ENCODE measurements at places on chromosomes 7 and 10.
A peak's percentile ranks its signal among the peaks of the same experiment; 100 is the strongest.

- DNase-seq = no peak
Measured at GRCh38 chr7:1169409-1170368, 9.7 kb upstream of the ZFAND2A start.

- no peak for DNase-seq
Measured at GRCh38 chr7:38873433-38873832, 35.6 kb downstream of the VPS41 start.

- DNase-seq = no peak
Measured at GRCh38 chr7:2373124-2373556, 18.5 kb downstream of the EIF3B start.

GRCh38 chr7:100677308-100678267 is 4.0 kb downstream of the GNB2 start:
- no peak for DNase-seq

DNA sequence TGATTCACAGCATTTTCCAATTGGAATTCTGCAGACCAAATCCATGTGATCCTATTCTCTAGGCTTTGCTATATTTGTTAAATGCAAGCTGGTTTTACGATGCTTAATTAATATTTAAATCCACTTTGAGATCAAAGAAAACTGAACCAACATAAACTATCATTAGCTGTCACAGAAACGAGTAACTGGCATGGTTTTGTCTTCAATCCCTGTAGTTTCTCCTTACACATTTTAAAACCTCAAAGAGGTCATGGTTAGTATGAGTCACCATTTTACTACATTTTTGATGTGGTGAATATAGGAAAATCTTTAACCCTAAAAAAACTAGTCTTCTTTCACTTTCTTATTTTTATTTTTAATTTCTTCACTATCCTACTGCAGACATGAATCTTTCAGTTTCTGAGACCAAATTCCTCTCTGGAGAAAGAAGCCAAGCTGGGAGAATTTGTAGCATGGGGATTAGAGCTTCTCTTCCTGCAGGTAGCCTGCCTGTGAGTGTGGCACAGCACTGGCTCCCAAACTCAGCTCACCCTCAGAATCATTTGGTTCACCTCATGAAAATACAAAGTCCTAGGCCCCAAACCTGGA is 8.7 kb upstream of the LIPM start:
- no peak for DNase-seq

DNA sequence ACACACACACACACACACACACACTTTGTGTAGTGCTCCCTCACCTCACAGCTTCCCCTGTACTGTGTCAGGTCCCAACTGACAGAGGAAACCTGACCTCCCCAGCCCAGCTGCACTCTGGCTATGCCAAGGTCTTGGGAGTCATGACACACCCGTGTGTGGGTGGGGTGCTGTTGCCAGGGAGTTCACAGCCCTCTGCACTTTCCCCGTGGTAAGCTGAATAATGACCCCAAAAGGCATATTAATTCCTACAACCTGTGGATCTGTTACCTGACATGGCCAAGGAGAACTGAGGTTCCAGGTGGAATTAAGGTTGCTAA is 8.9 kb upstream of the NANOS1 start:
- no peak for DNase-seq

DNA sequence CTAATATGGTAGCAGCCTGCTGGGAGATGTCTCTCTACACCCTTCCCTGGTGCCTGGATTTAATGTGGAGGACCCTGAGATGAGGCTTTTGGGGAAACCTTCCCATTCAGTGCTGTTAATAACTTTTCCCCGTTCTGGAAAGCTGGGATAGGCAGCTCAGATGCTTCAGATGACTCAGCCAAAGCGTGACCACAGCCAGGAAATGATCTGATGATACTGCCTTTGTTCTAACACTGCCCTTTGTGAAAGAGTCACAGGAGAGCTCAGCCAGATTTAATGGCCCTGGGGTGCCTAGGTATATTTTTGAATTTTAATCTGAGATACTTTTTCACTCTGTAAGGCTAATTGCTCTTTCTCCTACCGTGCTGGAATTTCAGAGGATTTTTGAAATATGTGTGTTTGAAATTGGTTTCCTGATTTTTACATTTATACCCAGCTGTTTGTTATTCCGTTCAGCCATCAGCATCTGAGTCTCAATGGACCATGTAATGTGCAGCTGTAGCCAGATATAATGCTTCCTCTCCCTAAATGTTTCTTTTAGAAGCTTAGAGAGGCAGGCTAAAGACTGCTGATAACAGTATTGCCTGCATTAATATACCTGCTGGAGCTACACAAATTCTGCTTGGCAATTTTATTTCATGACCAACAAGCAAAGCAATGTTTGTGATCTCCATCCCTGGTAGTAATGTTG is 17.8 kb downstream of the CELF2 start:
- no peak for DNase-seq

DNA sequence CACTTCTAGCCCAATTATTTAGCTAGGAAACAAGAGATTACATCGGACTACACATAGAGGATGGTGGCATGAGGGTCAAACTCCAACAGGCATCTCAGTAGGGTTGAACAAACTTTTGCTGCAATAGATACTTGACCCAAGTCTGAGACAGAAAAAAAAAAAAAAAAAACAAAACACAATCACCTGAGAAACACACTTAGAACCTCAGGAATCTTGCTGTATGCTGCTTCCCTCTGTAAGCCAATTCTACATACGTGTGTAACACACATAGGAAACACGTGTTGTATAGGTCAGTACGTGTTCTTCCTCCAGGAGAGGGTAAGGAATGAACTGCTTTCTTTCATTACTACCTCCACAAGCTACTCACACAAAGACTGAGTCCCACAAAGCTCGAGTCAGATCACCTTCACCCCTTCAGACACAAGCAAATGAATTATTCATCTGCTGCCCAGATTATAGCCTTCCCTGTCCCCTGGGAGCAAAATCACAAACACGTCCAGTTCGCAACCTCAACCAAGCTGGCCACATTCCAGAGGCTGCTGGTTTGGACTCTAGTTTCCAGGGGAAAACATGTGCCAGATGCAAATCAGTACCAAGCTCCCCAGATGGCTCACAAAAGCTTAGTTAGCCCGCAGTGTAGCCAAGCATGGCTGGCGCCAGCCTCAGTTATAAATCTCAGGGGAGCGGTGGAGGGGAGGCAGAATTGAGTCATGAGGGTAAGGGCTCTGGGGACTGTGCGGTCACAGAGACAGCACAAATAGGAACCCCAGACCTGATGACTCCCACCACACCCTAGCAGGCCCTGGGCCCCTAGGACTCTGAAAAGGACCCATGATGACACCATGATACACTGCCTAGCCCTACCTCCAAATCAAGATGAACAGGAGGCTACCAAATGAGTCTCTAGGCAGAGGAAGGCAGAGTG is 15.1 kb downstream of the PSAP start:
- DNase-seq = peak; percentile 51

DNA sequence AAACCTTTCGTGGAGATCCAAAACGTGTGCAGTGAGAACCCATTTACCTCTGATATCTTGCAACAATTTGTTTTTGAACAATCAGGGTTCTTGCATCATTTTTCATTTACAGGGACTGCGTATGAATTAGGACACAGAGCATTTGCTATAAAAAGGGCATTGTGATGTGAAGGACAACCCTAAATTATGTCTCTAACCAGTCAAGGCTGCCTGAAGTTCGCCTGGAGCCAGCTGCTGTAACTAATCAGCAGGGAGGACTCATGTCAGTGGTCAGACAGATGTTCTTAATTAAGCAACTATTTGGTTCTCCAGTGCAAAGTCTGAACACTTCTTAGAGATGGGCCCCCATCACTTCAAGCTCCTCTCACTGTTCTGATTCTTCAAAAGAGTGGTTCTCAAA is 674.8 kb downstream of the KCNMA1 start:
- DNase-seq = no peak

- DNase-seq = no peak
Measured at GRCh38 chr10:48575901-48576300, 29.0 kb downstream of the ARHGAP22 start.

DNA sequence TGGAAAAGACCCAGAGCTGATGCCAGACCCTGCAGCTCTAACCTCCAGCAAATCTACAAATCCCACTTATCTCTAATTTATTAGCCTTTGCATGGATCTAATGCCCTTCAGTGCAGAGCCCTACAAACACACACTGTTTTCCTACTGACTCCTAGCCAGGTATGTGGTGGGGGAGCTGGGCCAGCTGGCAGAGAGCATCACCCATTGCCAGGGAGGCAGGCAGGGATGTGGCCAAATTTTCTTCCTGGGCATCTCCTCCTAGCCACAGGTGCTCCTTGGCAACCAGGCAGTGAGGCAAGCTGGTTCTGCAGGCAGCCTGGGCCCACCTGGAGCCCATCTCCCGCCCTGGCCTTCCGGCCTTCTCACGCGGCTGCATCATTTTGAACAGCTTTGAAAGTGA is 55.9 kb upstream of the EMX2 start:
- no peak for DNase-seq

DNA sequence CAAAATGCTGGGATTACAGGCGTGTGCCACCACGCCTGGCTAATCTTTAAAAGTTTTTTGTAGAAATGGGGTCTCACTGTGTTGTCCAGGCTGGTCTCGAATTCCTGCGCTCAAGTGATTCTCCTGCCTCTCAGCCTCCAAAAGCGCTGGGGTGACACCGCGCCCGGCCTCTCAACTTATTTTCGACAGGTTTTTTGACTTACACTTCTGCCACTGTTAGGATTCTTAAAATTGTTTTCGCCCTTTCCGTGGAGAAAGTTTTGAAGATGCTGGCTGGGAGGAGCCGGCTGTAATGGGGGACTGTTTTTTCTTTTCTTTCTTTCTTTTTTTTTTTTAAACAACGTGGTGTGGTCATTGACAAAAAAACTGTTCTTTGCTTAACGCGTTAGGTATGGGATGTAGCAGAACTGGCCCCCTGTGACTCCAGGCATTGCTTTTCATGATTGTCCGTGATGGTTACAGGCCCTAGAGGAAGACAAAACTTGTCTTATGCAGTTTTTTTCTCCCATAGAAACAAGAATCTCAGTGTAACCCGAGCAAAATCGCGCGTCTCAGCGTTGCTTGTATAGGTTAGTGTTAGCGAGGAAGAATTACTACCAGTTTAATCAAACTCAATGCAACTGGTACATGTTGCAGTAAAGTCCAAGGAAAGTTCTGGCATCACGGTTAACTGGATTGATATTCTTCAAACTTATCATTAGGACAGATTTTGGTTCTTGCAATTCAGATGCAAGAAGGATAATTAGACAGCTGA is 72.2 kb downstream of the DAGLB start:
- DNase-seq = no peak

GRCh38 chr10:10367264-10367663 is 650.4 kb upstream of the CELF2 start:
- no peak for DNase-seq

- DNase-seq = no peak
Measured at GRCh38 chr10:86306628-86307278, 59.8 kb downstream of the GRID1 start.

DNA sequence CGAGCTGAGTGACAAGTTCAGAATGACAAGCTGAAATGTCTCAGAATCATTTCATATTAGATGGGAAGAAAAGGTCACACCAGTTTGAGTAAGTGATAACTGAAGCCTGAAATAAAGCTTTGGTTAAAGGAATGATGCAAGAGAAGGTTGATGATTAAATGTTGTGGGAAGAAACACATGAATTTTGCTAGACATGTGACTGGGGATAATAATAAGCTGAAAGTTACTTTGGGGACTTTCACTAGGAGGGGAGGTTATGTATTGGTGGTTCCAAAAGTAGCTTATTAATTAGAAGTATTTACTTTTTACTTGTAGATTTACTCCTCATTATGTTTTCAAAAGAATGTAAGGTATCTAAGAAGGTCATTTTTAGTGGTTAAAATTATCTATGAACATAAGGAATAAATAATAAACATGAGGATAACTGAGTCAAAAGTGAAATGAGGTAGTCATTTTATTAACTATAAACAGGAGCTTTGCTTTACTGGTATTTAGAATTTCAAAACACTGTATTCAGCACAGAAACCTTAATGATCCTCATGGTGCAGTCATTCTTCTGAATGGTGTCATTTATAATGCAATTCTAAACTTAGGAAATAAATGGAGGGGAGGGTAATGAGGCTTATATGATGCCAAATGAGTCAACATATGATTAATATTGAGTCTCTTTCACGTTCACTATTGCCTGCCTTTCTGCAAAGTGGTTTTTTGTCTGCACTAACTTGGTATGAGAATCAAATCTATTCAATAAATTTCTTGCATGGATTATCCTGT is 63.7 kb downstream of the PRKG1 start:
- DNase-seq = no peak

GRCh38 chr7:55410667-55411239 is 45.6 kb downstream of the LANCL2 start:
- no peak for DNase-seq

GRCh38 chr7:25964483-25964991 is 187.5 kb upstream of the NFE2L3 start:
- DNase-seq = no peak

DNA sequence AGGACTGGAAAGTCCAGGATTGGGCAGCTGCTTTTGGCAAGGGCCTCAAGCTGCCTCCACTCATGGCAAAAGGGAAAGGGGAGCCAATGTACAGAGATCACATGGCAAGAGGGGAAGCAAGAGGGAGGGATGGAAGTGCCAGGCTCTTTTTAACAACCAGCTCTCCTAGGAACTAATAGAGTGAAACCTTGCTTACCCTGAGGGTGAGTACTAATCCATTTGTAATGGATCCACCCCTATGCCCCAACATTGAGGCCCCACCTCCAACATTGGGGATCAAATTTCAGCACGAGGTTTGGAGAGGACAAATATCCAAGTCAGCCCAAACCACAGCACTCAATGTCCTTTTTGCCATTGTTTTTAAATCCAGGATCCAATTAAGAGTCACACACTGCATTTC is 12.5 kb downstream of the HABP2 start:
- DNase-seq = no peak

- DNase-seq = no peak
Measured at GRCh38 chr7:138243430-138243829, 167.2 kb downstream of the AKR1D1 start.

DNA sequence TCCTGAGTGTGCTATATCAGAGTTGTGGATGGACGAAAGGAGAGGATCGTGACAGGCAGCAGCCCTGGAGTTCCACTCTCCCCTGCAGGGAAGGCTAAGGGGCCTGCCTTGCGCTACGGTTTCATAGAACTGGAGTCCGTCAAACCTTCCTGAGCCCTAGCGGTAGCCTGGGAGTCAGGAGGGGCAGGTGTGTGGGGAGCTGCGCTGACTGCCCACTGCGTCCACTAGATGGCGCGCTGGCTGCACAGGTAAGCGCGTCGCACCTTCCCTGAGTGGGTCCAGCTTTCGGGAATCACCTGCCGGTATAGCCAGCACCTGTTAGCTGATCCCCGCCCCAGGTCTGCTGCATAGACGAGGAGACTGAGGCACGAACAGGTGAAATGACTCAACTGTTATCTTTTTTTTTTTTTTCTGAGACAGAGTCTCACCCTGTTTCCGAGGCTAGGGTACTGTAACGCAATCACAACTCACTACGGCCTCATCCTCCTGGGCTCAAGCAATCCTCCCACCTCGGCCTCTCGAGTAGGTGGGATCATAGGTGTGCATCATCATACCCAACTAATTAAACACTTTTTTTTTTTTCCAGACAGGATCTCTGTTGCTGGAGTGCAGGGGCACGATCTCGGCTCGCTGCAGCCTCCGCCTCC is 20.2 kb upstream of the BAIAP2L1 start:
- DNase-seq = peak; percentile 92

- no peak for DNase-seq
Measured at GRCh38 chr10:132878091-132878729, 64.2 kb downstream of the CFAP46 start.

- DNase-seq = no peak
Measured at GRCh38 chr10:63720676-63721075, 199.5 kb downstream of the REEP3 start.

- DNase-seq = no peak
Measured at GRCh38 chr10:128064970-128065580, 61.1 kb downstream of the MKI67 start.

GRCh38 chr7:106774768-106775551 is 90.1 kb upstream of the PIK3CG start:
- no peak for DNase-seq

Data from NCI-H2107 (cell line).